ENCODE measurements at places on chromosomes 16 and 17.

- no peak for DNase-seq
Observed at GRCh38 chr16:85229869-85230462, 117.7 kb upstream of the CIBAR2 start.

DNA sequence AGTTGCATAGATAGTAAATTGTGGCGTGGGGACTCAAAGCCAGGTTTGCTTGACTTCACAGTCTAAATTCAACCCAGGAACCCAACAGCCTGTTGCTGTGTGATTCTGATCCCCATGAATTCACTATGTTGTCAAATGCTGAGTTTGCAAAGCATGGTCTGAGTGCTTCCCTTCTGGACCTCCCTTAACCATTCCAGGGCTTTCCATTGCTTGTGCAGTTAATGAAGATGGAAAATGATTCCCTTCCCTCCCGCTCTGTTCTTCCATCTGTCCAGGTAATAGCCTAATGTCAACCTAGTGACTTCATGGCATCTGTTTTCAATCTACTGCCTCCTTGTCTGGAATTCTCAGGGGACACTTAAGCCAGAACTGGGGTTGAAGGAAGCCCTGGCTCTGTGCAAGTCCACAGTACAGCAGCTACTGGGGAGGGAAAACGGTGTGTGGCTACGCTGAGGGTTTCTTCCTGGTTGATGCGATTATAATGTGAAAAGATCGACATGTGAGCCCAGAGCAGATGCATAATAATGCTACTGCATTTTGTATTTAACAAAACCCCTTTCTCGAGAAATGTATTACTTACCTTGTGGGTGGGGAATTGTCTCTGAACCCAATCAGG, 206.7 kb downstream of the CDH13 start:
- DNase-seq, result peak; percentile 100

GRCh38 chr17:69441179-69441578, 26.7 kb downstream of the MAP2K6 start:
- no peak for DNase-seq

DNA sequence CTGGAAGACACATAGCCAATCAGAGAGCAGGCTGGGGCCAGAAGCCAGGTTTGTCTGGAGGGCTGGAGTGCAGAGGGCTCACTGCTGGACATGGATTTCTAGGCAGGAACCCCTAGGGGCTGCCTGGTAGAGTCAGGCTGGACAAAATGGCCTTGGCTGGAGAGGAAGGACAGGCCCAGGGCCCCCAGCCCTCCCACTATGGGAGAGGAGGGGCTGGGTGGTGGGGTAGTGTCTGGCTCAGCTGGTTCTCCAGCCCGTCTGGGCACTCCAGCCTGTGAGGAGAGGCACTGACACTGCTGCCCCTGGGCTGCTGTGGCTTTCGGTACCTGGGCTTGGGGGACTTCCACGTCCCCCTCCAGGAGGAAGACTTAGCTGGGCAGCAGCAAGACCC, 21.7 kb upstream of the DOK4 start:
- DNase-seq, result no peak

DNA sequence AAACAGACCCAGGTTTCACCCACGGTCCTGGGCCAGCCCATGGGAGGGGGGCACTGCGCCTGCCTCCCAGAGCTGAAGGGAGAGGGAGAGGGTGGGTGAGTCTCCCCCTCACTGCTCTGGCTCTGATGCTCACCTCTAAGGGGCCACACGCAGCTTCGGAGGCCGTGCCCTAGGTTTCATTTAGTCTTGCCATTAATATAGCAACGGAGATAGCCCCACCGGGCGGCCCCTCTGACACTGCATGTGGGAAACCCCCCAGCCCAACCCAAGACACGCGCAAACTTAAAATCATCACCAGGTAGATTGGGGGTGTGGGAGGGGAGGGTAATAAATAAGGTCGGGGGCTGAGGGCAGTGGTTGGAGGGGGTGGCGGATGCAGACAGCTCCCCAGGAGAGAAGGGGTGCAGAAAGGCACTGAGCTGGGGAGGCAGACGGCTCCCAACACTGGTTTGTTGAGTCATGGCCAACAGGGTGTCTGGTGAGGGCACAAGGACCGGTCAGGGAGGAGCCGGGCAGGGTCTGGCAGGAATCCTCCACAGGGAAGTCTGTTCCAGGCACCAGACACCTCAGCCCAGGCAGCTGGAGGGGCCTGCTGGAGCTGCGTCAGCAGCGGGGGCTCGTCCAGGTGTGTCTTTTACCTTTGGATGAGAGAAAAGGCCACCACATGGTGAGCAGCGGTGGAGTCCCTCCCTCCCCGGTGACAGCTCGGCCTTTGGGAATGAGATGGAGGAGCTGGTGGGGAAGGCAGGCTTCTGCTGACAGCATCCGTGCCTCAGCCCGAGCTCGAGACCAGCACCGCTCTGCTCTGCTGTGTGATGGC, 32.0 kb upstream of the DOC2B start:
- DNase-seq, result no peak

DNA sequence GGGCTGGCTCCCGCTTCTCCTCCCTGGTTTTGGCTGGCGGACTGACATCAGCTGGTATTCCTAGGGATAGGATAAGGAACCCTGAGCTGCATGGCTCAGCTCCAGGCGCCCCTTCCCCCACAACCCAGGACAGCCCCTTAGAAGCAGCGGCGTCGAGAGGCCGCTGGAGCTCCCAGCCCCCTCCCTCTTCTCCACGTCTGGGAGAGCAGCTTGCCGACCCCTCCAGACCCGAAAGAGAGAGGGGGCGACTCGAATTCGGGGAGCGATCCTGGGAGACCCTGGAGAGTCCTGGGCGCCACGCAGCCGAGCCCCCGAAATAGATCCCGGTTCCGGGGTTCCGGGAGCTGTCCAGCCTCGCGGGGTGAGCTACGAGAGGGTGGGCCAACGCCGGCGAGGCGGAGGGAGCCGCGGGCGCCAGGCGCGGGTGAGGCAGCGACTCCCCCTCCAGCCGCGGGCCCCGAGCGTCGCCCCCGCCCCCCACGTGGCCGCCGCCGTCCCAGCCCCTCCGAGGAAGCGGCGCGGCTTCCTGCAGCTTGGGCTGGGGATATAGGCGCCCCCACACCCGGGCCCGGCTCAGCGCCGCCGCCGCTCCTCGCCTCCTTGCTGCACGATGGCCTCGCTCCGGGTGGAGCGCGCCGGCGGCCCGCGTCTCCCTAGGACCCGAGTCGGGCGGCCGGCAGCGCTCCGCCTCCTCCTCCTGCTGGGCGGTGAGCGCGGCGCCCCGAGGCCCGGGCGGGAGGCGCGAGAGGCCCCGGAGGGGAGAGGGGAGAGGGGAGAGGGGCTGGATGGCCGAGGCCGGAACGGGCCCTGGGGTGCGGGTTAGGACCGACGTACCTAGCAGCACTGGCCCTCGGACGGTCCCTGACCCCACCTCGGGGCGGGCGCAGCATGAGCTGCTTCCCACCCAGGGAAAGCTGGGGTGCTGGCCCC, at the start of gene RAMP2:
RAMP2 (plus strand) TSS at position 576 of the 930 bp plus-strand sequence; CDS start at position 611, 35 bp downstream.
- no peak for DNase-seq

DNA sequence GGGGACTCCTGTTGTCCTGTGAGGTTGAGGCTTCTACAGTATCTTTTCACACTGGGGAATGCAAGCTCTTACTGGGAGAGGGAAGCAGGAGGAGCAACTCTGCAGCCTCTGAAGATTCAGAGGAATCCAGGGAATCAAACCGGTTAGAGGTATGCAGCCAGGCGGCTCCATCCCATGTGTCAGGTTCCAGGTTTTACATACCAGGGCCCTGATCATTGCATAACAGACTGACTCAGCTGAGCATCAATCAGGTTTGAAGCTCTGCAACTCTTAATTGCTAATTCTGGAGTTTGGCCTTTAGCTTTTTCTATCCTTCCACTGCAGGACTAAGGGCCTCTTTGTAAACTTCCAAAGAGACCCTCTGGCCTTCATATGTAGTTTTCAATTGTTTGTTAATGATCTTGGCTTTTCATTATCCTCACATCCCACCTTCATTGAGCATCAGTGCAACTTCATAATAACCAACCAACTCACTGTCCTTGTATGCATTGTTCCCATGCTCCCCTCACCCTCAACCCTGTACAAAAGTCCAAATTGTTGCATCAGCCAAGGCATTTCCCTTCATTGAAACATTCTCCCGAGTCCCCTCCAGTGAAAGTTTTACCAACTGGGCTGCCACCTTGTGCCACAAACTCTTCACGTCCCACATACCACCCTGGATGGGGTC, 59.7 kb upstream of the DHX40 start:
- DNase-seq, result no peak

DNA sequence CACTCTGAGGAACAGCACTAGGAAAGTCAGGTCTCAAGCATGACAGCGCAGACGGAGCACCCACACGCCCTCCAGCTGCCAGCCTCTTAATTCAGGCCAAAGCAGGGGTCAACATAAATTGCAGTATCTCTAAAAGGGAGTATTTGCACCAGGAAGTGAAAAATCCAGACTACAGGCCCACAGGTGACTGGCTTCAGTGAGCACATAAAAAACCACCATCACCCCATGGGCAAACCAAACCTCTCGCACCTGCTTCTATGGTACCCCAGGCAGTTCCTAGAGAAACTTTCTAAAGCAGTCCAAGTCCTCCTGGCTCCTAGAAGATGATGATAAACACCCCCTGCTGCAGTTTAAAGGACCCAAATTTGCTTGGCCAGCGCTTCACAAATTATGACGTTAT, 129.8 kb downstream of the ZNF423 start:
- no peak for DNase-seq

DNA sequence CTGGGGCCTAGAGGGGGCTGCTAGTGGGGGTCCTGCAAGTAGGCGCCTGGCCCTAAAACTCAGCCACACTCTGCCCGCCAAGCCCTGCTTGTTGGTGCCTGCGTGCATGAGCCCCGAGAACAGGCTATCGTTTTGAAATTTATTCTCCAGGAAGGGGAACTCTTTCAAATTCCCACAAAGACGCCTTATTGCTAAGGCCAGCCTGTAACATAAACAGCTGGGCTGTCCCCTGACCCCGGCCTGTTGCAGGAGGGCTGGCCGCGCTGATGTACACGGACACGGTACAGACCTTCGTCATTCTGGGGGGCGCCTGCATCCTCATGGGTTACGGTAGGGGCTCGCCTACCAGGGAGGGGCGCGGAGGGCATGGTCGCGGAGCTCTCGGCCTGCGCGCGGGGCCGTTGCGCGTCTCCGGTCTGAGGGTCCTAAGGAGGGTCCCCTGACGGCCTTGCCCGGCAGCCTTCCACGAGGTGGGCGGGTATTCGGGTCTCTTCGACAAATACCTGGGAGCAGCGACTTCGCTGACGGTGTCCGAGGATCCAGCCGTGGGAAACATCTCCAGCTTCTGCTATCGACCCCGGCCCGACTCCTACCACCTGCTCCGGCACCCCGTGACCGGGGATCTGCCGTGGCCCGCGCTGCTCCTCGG, 4.3 kb downstream of the SLC5A2 start:
- DNase-seq, result no peak

DNA sequence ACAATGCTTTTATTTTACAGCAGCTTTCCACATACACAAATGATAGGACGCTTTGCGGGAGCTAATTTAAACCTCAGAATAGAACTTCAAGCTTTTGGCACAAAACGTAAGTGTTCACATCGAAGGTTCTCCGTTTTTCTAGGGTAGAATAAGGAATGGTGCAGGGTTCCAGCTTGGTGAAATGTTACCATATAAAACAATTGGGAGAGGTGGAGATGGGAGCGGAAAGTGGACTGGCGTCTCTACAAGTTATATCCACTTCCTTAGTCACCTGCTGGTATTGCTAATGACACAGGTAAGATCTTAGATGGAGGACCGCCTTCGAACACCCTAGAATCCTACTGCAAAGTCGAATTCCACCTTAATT, 1.7 kb upstream of the NXN start:
- DNase-seq, result no peak

DNA sequence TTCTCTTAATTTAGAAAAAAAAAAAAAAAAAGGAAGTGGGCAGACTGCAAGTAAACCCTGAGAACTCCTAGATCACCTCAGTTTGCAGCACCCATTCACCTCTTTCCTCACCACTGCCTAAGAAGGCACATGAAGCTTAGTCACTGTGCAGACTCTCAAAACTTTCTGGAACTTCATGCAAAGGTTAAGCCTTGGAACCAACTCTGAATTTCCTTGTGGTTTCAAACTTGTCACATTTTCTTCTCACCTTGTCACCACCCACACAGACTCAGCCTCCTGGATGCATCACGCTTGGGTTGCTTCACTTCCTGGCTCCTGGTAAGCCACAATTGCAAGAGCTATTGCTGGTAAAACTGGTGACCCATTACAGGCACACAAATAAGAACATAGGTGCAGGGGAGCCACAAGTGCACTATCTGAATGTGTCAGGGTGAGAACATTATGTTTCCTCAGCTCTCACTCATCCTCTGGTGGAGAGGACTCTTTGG, 15.0 kb upstream of the CPD start:
- no peak for DNase-seq

GRCh38 chr16:78896280-78896679, 704.3 kb downstream of the MAF start:
- no peak for DNase-seq

GRCh38 chr16:13453938-13454553, 465.9 kb upstream of the ERCC4 start:
- DNase-seq, result peak; percentile 14

DNA sequence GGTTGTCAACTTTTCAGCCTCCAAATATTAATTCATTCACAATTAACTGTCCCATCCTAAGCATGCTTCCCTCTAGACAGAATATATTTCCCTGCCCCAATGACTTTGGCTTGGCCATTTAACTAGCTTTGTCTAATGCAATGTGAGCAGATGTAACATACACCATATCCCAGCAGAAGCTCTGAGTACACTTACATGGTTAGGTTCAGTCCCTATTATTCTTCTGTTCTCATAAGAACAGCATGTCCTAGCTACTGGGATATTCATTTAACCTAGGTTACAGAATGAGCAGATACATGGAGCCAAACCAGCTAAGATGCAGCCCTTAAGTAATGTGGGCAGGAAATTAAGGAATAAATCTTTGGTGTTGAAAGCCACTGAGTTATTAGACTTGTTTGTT, 31.8 kb downstream of the MED13 start:
- no peak for DNase-seq

GRCh38 chr17:46175891-46176290, 17.3 kb downstream of the KANSL1 start:
- DNase-seq, result no peak

DNA sequence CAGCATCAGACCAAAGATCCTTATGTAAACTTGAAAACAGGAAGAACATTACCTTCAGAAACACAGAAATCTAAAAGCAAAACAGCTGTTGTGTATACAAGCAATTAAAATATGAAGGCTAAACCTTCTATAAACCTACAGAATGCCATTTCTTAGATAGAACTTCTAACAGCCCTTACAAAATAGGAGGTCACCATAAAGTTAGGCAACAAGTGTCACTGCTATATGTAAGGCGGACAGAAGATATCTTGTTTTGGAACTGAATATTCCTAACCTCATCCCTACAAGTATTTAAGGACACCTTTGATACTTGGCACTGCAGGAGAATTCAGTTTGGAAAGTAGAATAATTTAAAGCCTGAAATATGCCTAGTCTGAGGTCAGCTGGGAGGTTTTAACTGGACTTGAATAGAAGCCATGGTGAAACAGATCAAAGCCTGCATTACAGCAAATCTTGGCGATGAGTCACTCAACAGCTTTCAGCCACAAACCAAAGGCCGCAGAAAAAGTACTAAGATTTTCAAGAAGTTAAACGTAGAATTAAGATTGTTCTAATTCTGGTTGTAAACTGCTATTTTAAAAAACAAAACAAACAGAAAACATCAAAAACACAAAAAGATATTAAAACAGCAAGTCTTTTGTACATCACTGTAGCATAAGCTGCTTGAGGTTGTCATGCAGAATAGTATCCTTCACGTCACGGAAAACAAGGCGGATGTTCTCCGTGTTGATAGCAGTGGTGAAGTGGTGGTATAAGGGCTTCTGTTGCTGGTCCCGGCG, 42.7 kb downstream of the GNA13 start:
- DNase-seq, result no peak

GRCh38 chr17:78111016-78111726, 17.4 kb downstream of the TMC6 start:
- no peak for DNase-seq

- DNase-seq, result no peak
Observed at GRCh38 chr16:64370112-64370511, 751.8 kb downstream of the CDH11 start.
